Mesendoderm (in vitro differentiated cells): ENCODE measurements at places on chromosomes 7 and 10.

- DNase-seq: peak; percentile 87
Measured at GRCh38 chr7:108146070-108146842, 16.1 kb upstream of the LAMB4 start.

GRCh38 chr7:92456236-92456635 lies 9.0 kb downstream of the GATAD1 start:
- DNase-seq: no peak

- peak; percentile 55 for DNase-seq
Measured at GRCh38 chr7:103989785-103990767, 618 bp upstream of the RELN start.

DNA sequence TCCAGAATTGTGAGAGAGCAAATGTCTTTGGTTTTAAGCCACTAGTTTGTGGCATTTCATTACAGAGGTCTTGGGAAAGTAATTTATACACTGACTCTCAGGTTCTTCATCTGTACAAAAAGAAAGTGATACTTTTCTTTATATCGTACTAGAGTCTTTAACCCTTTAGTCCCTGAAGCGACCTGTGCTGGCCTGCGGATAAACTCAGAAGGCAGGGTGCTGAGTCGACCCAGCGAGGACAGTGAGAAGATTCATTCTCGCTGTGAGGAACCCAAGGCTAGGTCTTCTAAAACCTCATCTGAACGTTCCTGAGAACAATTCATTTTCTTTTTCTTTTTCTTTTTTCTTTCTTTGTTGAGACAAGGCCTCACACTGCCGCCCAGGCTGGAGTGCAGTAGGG lies 514.2 kb upstream of the MGMT start:
- DNase-seq: peak; percentile 8

DNA sequence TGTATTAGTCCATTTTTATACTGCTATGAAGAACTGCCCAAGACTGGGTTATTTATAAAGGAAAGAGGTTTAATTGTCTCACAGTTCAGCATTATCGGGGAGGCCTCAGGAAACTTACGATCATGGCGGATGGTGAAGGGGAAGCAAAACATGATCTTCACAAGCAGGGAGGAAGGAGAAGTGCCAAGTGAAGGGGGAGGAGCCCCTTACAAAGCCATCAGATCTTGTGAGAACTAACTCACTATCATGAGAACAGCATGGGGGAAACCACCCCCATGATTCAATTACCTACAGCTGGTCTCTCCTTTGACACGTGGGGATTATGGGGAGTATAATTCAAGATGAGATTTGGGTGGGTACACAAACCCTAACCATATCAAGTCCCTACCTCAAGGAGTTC lies 85.4 kb downstream of the JAZF1 start:
- DNase-seq: no peak

GRCh38 chr10:106857213-106857612 lies 307.3 kb downstream of the SORCS1 start:
- DNase-seq: no peak

GRCh38 chr7:126988022-126988421 lies 264.7 kb downstream of the GRM8 start:
- DNase-seq: no peak

- DNase-seq: peak; percentile 66
Measured at GRCh38 chr7:16098585-16099179, 322.7 kb downstream of the CRPPA start.

DNA sequence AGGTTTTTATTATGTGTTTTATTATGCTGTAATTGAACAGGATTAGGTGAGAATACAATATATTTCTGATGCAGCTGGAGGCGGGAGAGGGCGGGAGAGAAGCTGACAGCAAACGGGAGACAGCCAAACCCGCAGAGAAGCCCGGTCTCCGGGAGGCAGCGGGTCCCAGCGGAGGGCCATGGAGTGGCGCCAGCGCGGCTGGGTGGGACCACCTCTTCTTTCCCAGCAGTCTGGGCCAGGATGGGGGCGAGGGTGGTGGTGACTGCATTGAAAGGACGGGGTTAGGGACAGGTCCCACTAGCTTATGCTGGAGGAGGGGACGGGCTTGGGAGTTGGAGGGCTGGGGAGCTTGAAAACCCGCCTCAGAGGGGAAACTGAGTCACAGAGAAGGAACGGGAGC lies 14.5 kb upstream of the KAZALD1 start:
- DNase-seq: no peak

GRCh38 chr10:113045147-113046055 lies 95.4 kb downstream of the TCF7L2 start:
- no peak for DNase-seq

DNA sequence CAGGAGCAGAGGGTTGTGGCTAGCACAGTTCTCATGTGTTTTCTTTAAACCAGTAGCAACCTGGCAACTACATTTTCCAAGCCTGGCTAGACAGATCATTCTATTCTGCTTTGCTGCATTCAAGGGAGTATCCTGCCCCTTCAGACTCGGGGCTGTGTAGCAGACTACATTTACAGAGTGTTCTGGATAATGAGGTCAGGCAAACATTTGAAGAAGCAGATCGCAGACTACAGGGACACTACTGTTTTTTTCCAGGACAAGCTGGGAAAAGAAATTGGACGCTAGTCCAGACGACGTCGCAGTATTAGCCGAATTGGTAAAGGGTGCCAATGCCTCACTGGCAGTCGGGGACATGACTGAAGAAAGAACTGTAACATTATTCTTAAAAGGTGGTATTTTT lies 61.0 kb upstream of the PAPSS2 start:
- no peak for DNase-seq

- DNase-seq: no peak
Measured at GRCh38 chr7:51356849-51357516, 40.4 kb upstream of the COBL start.

- DNase-seq: no peak
Measured at GRCh38 chr10:130921911-130922440, 389.5 kb downstream of the TCERG1L start.

GRCh38 chr10:75304741-75305390 lies 69.1 kb upstream of the COMTD1 start:
- DNase-seq: no peak

DNA sequence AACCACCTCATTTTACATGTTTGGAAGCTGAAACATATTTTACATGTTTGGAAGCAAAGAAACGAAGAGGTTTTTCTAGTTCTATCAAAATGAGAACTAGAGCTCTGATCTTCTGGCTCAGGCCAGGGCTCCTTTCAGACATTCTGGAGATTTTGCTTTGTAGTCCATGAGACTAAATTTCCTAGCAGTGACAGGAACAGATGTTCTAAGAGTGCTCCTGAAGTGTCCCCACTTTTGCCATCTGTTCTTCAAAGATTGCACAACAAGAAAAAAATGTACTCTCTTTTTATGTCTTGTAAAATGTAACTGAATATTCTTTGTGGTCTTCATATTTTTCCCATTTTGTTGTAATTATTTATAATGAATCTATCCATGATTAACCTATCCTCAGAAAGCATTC lies 196.4 kb upstream of the PCLO start:
- no peak for DNase-seq

DNA sequence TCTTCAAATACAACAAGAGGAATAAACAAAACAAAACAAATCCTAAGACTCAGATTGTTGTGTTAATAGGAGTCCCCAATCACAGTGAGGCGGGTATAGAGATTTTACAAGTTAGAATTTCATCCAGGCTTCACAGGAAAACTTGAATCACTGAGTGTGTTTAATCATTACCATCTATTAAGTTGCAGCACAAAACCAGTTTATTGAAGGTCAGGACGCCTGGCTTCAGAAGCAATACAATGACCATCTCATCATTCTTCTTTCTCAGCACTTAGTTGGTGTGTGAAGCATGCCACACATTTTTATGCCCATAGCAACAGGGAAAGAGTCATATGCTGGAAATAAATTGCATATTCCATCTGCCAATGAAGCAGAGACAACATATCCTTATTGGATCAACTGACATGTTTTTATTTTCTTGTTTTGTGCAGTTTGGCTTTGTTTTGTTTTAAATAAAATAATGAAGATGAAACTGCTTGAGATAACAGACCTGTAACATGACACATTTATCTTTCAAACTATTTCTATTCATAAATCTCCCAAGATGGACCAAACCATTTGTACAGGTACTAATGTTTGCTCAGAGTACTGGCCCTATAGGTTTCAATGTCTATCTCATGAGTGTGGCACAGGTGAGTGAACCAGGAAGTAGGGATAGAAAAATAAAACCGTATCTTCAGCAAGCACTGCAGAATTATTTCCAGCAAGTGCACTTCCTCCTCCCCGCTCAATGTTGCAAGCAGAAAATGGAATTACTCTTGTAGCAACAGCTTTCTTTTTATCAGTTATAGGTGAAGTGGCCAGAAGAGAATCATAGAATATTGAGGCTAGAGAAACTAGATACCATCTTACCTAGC lies 40.4 kb downstream of the TAC1 start:
- DNase-seq: no peak

DNA sequence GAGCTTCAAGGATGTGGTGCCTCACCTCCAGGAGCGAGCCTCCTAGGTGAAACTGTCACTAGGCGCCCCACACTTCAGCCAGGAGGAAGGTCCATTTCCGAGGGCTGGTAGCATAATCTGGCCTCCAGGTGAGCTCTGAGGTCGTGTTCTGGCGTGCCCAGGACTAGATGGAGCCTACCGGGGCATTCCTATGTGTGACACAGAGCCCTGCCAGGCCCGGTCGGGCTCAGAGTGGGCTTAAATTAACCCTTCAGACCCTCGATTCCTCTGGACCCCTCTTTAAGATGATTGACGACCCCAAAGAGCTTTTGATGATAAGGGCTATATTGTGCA lies 233.1 kb downstream of the EBF3 start:
- no peak for DNase-seq

- DNase-seq: peak; percentile 61
Measured at GRCh38 chr10:119656760-119657159, 5.6 kb downstream of the BAG3 start.

DNA sequence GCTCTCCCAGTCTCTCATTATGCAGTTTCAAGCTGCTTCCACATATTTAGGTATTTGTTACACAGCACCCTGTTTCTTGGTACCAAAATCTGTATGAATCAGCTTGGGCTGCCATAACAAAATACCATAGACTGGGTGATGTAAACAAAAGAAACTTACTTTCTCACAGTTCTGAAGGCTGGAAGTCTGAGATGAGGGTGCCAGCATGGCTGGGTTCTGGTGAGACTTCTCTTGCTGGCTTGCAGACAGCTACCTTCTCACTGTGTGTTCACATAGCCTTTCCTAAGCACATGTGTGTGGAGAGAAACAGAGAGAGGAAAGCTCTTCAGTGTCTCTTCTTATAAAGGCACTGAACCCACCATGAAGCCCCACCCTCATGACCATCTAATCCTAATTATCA lies 15.7 kb upstream of the CBLL1 start:
- no peak for DNase-seq

- no peak for DNase-seq
Measured at GRCh38 chr7:1757601-1758000, 87.5 kb downstream of the ELFN1 start.

GRCh38 chr10:109207361-109207760 lies 716.0 kb downstream of the XPNPEP1 start:
- peak; percentile 27 for DNase-seq

- peak; percentile 53 for DNase-seq
Measured at GRCh38 chr10:49296836-49297235, 2.1 kb upstream of the C10orf71 start.
